ENCODE measurements at places on chromosomes 5 and 9.

DNA sequence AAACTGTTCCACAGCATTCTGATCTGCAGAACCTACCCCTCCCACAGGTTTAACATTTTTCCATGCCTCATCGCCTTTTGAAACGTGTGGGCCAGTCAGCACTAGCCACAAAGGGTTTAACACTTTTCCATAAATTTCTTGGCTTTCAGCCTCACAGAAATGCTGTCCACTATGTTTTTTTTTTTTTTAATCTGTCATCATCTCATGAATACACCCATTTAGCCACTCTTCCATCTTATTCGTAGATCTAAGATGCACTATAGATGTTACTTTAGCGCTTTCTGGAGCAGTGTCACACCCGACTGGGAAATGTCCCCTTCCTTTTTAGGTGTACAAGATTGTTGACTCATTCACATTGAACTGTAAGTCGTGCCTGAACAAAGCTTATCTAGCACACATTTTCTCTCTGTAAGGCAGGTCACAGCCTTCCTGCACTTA lies 62.3 kb downstream of the GCNT1 start:
- no peak for DNase-seq

- no peak for DNase-seq
Observed at GRCh38 chr5:116242343-116242742, 157.5 kb downstream of the COMMD10 start.

- no peak for DNase-seq
Observed at GRCh38 chr9:130431536-130432303, 13.0 kb upstream of the ASS1 start.

- no peak for DNase-seq
Observed at GRCh38 chr9:99850736-99851499, 29.2 kb downstream of the NR4A3 start.

GRCh38 chr5:179220716-179221115 lies 124.5 kb downstream of the ADAMTS2 start:
- DNase-seq, result no peak

DNA sequence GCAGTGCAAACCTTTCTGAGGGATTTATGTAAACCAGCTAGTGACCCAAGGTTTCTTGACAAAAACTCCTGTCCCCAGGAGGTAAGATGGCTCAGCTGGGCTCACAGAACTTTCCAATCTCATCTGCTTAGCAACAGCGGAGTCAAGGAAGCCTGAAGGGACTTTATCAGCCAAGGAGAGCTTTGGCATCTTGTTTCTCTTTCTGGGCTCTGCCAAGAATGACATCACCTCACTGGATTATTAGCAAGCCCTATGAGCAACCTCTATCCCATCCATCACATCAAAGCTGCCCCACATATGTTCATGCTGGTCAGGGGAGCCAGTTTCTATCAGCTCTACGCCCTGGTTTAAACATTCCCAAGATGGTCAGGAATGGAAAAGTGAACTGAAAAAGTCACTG lies 461.3 kb downstream of the ENC1 start:
- DNase-seq, result no peak

DNA sequence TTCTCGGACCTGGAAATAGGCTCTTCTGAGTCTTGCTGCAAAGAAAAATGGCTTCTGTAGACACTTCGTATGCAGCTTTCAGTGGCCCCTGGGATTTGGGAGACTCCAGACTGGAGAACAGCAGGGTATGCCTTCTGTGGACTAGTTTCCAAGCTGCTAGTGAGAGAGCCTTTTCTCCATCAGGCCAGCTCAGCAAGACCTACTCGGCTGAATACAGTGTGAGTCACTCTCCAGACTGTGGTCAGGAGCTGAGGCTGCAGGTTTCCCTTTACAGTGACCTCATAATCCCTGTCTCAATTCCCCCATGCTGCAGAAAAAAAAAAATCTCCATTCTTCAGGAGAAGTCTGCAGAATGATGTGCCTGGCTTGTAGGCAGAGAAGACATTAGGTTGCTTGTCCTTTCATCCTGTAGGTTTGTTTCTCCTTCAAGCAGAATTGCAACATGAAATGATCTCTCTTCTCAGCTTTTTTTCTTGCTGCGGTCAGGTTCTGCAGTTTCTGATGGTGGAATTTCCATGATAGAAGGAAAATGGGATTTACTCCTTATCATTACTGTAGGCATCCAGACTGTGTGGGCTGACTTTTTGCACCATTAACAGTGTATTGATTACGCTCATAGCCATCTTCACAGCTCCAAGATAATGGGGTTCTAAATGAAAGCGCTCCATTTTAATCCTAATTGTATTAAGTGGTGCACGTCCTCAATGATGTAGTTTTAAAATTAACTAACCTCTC lies 78.3 kb upstream of the TNFSF8 start:
- peak; percentile 24 for DNase-seq

- no peak for DNase-seq
Observed at GRCh38 chr9:15104826-15105420, 194.7 kb upstream of the FREM1 start.

DNA sequence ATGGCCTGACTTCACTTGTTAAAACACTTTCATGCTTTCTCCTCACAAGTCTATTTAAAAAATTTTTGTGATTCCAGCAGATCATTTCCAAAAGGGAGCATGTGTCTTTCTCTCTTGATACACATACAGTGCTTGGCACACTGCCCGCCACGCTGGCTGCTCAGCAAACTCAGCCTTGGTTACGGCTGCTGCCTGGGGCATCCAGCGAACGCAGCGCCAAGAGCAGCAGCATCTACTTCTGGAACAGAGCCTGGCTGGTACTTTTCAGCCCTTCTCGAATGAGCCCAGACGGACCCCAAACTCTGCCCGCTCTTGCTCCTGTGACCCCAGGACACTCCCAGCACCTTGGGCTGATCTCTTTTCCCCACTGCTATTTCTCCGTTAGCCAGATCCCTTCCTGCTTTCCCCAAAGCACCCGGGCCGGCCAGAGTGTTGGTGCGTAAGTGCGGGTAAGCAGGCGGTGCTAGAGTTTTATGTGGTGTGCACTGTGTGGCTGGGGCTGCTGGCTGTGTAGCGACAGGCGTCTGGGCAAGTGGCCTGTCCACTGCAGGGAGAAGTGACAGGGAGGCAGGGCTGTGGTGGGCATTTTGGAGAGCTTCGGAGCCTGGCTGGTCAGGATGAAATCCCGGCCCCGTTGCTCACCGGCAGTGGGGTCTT lies 73.2 kb downstream of the SH3PXD2B start:
- DNase-seq, result no peak

- DNase-seq, result no peak
Observed at GRCh38 chr5:14777932-14778791, 93.4 kb downstream of the ANKH start.

- no peak for DNase-seq
Observed at GRCh38 chr5:58105836-58106235, 354.1 kb downstream of the PLK2 start.

GRCh38 chr5:69331528-69332445 lies 814 bp downstream of the CCDC125 start:
- DNase-seq, result no peak

- DNase-seq, result no peak
Observed at GRCh38 chr5:139828207-139828895, 32.7 kb downstream of the PSD2 start.

DNA sequence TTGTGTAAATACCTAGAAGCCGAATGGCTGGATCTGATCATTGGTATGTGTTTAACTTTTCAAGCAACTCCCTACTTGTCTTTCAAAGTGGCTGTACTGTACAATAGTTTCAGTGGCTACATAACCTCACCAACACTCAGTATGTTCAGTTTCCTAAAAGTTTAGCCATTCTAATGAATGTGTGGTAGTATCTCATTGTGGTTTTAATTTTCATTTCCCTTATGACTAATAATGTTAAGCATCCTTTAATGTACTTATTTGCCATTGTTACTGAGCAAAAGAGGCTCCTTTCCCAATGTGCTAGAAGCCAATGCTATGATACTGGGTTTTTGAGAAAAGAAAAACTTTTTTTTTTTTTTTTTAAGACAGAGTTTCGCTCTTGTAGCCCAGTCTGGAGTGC lies 27.8 kb upstream of the ALDOB start:
- no peak for DNase-seq

DNA sequence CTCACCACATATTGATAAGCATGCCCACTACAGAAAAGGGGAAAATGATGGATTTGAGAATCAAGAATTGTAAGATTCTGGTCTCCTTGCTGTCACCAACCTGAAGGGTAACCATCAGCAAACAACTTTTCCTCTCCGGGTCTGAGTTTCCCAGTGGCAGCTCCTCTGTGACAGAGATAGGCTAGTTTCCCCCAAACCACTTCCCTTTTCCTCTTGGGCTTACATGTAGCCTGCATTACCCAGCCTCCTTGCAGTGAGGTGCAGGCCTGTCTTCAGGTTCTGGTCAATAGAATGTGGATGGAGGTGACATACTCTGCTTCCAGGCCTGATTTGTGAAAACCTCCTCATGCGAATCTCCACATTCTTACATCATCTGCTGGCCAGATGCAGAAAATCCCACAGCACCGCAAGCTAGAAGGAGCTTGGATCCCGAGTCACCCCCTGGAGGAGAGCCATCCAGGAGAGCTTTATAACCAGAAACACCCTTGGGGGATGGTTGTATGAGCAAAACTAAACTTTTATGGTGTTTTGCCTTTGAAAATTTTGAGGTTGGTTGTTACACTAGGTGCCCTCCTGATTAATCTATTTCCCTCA lies 206.1 kb downstream of the RGS3 start:
- DNase-seq, result no peak

GRCh38 chr5:88203981-88204750 lies 64.5 kb downstream of the TMEM161B start:
- peak; percentile 36 for DNase-seq

DNA sequence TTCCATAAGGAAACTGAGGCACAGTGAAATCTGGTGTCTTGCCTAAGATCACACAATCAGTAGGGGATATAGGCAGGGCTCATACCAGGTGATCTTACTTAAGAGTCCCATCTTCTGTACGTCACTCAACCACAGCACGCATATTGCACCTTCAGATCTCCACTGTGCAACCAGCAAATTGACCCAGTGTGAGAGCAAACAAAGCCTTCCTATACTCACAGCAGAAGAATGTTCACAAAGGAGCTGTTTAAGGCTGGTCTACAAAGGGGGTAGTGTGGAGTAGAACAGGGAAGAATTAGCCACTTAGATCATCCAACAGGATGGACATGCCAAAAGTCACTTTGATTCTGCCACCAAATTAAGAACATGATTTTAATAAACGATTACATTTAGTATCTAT lies 305.9 kb downstream of the SLIT3 start:
- DNase-seq, result no peak
